HTR-8/SVneo (cell line): ENCODE measurements at places on chromosomes 1 and 21.

- no peak for DNase-seq
Measured at GRCh38 chr1:9235096-9235459, 504 bp downstream of the H6PD start.

- DNase-seq, result no peak
Measured at GRCh38 chr1:221294242-221294641, 415.0 kb downstream of the HLX start.

DNA sequence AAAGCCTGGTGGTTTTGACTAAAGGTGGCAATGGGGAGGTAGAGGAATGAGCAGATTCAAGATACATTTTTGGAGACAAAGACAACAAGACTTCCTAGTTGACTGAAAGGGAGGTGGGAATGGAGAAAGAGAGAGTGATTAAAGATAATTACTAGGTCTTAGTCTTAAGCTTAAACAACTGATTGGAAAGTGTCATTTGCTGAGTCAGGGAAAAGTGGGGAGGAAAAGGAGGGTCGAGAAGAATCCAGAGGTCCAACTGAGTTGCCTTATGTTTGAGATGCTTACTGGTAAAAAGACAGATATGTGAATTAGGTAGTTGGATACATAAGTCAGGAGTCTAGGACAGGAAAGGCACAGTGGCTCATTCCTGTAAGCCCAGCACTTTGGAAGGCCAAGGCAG, 179.3 kb downstream of the RGS7 start:
- no peak for DNase-seq

- no peak for DNase-seq
Measured at GRCh38 chr1:160864173-160864572, 1.5 kb upstream of the CD244 start.

DNA sequence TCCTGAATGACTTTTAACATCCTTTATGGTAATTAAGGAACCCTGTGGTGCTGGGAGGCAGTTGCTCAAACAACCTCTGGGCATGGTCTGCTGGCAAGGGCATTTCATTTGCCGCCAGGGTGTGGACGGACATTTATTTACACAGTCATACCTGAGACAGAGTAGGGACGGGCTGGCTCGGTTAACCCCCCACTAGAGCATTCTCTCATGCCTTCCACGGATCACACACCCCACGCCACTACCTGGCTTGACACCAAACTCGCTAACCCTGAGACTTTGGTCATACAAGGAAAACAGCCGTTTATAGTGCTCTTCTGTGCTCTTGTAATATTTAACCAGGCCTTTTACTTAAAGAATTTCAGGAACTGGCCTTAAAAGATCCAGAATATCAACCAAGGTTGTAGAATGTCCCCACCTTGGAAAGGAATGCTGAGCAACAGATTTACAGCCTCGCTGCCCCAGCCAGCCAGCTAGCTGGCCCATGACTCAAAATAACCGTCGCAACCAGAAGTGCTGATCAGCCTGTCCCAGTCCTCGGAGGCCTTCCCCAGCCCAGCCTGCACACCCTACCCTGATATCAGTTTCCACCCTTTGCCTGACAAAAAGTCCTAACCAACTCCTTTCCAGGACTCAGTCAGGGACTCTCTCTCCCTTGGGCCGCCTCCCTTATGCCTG, 6.5 kb upstream of the PDXK start:
- DNase-seq, result peak; percentile 64

DNA sequence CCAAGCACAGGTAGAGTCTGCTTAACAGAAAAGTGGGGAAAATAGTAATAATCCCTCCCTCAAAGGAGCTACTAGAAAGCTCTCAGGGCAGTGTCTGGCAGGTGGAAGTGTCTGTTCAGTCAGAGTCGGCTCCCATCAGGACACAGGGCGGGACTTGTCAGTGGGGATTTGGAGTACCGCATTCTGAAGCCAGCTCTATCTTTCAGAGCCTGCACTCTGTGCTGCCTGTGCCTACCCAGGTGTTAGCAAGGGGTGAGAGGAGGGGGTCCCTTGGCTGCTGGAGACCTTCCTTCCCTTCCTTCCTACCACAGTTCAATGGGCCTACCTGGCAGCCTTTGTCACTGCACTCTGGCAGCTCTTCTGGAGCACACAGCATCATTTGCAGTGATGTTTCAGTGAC, 615.5 kb downstream of the AJAP1 start:
- DNase-seq, result no peak

- no peak for DNase-seq
Measured at GRCh38 chr1:241351841-241352240, 5.2 kb downstream of the RGS7 start.

- DNase-seq, result no peak
Measured at GRCh38 chr1:92927870-92928269, 33.4 kb downstream of the DIPK1A start.

DNA sequence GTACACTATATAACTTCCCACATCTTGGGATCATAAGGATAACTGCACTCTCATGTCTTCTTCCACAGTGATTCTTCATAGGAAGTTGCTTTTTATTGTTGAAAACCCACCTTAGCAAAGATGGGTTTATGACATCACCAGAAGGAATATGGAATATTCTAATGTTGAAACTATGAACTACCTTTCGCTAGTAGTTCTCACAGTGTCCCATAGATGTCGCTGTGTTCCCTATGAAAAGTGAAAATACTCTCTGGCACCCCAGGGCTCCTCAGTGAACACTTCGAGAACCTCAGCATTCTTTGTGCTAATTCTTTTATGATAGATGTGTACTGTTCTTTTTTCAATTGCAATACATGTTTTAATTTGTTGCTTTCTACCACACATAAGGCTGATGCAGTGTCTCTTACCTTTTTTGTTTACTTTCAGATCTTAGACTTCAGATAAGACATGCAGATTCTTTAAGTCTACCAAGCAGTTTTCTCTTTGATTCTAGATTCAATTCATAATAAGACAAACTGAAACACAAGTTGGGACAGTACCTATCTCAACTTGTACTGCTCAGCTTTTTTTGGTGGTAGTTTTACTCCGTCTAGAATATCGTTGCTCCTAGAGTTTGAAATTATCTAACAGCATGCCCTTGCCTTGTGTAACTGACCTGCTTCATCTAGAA, 90.8 kb downstream of the GTF2B start:
- DNase-seq, result peak; percentile 8

GRCh38 chr1:29860681-29861080, 624.4 kb downstream of the PTPRU start:
- no peak for DNase-seq

DNA sequence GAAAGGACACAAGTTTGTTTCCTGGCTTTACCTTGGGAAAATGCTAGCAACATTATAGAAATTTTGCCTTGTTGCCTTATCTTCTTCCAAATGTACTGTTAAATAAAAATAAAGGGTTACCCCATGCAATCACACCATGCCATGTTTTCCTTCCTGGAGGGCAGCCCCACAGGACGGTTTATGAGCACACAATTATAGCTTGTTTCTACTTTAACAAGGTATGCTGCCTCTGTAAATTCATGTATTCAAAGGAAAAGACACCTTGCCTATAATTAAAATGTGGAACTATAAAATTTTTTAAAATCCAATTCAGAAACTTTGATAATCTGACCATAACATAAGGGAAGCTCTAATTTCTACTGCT, 63.4 kb downstream of the CAPN2 start:
- DNase-seq, result no peak

- DNase-seq, result peak; percentile 9
Measured at GRCh38 chr1:200837931-200838571, 34.7 kb upstream of the GPR25 start.

- DNase-seq, result no peak
Measured at GRCh38 chr1:46801323-46802055, 2.6 kb downstream of the CYP4B1 start.

DNA sequence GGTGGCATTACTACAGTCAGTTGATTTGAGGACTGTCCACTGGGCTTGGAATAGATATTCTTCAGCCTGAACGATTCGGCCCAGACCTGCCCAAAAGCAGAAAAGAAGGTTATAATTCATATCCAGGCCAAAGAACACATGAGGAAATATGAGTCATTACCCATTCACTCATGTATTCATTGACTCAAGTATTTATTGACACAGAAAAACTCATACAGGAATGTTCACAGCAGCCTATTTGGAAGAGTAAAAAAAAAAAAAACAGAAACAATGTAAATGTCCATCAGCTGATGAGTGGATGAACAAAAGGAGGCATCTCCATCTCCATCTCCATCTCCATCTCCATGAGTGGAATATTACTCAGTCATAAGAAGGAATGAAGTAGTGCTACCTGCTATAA, 15.9 kb downstream of the ZMYND12 start:
- DNase-seq, result peak; percentile 33

- no peak for DNase-seq
Measured at GRCh38 chr1:214859647-214860046, 222.9 kb upstream of the KCNK2 start.

- DNase-seq, result no peak
Measured at GRCh38 chr1:119081267-119081666, 59.2 kb downstream of the WARS2 start.

- DNase-seq, result no peak
Measured at GRCh38 chr1:200628223-200628881, 7.8 kb upstream of the KIF14 start.

- no peak for DNase-seq
Measured at GRCh38 chr1:171107969-171108368, 17.3 kb downstream of the FMO3 start.

DNA sequence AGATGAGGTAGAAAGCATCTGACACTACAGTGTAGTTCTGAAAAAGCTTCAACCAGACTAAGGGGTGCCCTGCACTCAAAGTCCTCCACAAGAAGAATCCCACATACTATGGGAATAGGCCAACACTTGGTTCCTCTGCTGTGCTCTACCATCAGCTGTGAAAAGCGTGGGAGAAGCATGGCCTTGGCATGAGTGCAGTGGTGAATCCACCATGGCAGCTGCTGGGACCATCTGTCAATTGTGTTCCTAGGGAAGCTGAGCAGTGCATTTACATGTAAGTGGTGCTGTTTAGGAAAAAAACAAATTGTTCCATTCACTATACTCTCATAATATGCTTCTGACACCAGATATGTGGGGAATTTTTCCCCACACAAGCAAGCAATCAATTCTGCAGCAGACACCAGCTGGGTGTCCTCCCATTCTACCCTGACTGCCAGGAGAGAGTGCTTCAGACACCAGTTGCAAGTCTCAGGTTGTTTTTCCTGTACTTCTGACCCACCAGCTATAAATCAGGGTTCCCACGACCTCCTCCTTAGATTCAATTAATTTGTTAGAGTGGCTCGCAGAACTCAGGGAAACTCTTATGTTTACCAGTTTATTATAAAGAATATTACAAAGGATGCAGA, 230.8 kb upstream of the CHRM3 start:
- no peak for DNase-seq

DNA sequence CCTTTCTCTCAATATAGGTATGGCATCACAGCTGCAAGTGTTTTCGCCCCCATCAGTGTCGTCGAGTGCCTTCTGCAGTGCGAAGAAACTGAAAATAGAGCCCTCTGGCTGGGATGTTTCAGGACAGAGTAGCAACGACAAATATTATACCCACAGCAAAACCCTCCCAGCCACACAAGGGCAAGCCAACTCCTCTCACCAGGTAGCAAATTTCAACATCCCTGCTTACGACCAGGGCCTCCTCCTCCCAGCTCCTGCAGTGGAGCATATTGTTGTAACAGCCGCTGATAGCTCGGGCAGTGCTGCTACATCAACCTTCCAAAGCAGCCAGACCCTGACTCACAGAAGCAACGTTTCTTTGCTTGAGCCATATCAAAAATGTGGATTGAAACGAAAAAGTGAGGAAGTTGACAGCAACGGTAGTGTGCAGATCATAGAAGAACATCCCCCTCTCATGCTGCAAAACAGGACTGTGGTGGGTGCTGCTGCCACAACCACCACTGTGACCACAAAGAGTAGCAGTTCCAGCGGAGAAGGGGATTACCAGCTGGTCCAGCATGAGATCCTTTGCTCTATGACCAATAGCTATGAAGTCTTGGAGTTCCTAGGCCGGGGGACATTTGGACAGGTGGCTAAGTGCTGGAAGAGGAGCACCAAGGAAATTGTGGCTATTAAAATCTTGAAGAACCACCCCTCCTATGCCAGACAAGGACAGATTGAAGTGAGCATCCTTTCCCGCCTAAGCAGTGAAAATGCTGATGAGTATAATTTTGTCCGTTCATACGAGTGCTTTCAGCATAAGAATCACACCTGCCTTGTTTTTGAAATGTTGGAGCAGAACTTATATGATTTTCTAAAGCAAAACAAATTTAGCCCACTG, 11.5 kb downstream of the HIPK1 start:
- no peak for DNase-seq

DNA sequence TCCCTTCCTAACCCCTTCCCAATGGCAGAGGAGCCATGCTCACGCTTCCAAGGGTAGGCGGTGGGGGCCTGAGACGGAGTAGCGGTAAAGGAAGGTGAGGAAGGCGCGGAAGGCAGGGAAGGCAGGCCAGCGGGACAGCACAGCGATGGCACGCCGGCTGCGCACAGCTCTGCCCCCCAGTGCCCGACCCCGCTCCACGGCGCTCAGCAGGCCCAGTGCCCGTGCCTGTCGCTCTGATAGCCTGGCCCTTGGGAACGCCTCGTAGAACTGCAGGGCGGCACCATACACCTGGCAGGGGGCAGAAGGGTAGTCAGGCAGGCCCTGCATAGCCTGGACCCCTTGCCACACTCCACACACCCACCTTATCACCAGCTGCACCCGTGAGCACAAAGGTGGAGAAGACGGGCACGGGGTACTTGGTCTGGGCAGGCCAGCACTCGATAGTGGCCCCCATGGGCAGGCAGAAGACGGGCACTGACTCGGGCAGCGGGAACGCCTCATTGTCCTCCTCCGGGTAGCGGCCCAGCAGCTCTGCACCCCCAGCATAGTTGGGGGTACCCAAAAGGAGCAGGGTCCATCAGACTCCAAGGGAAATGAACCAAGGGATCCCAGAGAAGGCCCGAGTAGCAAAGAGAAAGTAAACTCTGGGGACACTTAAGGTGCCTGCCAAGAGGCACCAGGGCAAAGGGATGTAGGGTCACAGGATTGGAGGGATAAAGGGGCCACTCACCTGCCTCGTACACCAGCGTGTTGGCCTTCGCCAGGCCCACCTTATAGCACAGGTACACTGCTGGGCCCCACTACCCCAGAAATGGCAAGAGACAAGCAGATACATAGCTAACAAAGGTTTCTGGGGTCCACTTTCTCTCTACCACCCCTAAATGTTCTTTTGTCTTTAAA, 4.4 kb downstream of the DENND4B start:
- DNase-seq, result no peak

DNA sequence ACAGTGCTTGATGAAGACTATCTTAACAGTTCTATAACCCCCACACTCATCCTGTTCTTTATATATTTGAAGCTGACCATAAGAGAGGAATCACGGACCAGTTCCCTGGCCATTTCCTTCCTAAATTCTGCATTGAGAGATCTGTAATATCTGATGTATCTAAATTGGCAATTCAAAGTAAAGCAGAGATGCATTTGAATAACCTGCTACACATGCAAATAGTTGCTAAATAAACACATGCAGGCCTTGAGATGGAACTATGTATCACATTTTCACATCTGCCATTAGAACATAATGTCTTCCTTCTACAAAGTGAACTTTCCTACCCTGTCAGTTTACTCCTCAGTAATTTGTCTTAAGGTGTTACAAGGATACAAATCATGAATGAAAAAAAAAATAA, 20.4 kb upstream of the PGBD2 start:
- DNase-seq, result no peak

GRCh38 chr1:7109901-7110300, 324.6 kb downstream of the CAMTA1 start:
- DNase-seq, result no peak
